ENCODE measurements at places on chromosomes 2 and 18.

DNA sequence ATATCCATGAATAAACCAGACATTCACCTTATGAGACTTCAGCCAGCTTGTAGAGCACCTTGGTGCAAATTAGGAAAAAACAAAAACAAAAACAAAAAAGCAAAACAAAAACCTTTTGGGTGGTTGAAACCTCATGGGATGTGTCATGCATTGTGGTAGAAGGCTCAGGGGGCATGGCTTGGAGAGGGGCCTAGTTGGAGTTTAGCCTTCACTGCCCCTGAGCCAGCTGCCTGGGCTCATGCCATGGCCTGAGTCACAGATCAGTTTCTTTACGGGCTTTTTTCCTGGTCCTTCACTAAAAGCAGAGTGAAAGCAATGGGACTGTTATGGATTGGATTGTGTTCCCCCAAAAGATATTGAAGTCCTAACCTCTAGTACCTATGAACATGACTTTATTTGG lies 22.0 kb upstream of the DAPL1 start:
- DNase-seq = no peak

DNA sequence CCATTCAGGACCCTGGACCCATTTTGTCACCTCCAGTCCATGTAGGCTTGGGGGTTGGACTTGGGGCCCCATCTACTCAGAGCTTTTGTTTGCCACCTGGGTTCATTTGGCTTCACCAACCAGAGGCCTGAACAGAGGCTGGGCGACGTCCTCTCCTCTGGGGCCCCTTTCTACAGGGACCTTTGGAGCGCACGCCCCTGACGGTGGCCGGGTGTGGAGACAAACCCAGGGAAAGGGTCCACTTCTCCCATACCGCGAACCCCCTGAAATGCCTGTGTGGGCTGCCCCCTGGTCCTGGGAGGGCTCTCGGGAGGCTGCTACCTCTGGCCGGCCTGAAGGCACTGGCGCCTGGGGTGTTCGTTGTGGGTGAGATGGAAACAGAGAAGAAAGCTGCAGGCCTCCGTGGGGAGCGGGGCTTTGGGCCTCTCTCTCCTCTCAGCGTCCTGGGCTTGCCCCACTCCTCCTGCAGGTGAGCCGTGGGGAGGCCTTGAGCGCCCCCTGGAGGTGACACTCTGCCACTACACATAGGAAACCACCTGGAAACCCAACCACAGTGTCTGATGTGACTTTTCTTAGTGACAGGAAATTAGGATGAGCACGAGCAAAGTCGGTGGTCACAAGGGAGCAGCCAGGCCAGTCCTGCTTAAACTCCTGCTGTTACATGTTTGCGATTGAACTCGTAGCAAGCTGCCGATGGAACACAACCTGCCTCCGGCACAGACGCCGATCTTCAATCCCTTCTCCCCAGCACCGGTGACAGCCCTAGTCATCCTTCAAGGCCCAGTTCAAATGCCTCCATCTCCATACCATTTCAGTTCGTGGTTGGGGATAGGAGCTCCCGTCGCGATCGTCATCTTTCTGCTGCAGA lies 12.0 kb upstream of the NTSR2 start:
- peak; percentile 72 for DNase-seq

DNA sequence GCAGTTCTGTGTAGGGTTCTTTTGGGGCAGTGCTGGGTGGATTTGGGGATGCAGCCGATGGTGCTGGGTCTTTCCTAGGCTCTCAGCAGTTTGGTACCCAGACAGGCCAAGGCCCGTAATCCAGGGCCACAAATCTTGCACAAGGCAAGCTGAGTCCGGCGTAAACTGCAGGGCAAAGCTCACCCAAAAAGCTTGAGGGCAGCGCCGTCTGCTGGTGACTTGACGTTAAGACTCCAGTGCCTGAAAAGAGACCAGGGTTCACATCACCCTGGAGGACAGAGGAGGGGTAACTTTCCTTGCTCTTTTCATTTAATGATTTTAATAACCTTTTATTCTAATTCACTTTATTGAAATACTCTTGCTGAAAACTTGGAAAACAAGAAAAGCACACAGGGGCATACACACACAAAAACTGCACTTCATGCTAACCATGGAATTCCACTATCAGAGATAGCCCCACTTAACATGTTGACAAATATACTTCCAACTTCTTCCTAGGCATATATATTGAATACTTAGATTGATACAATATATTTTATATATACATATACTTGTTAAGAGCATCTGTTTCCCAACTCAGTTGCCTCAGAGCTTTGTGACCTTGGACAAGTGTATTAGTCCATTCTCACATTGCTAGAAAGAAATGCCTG lies 38.9 kb downstream of the CNGA3 start:
- peak; percentile 81 for DNase-seq

DNA sequence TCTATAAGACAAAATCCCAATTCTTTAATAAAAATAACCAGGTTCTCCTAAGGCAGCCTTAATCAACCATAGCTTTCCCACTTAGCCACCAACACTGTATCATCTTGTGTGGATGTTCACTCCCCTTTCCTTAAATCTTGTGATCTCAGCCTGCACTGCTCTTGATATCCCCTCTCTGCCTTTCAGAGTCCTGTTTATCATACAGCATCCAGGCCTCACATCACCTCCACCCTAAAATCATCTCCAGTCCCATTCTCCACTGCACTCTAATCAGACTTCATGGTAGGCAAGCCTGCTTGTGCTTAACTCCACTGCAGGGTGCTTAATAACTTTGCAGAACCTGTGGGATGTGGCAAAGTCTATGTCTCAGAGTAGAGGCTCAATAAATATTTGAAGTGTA lies 18.8 kb downstream of the ARHGAP15 start:
- DNase-seq = no peak

DNA sequence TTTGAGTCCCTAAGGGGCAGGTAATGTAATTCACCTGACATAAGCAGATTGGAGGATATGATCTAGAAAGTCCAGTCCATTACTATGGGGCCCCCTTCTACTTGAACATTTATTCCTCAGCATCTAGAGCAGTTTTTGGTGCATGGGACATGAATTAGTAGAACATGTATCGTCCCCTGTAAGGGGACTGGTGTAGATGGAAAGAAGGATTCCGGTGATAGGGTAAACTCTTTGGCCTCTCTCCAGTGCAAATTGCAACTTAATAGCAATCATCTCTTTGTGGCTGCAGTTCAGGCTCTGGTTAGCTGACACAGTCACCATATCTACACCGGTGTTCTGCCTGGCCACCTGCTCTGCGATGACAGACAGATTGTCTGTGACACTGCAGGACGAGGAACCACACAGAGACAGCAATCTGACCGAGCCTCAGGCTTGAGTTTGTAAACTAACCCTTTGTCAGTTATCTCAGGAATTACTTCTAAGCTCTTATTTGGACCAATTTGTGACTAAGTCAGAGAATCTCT lies 6.4 kb upstream of the SLC8A1 start:
- DNase-seq = no peak

- DNase-seq = no peak
These were observed 1.3 kb downstream of the HOXD10 start for GRCh38 chr2:176117823-176118371.

GRCh38 chr2:23404426-23404825 lies 19.4 kb downstream of the KLHL29 start:
- no peak for DNase-seq

DNA sequence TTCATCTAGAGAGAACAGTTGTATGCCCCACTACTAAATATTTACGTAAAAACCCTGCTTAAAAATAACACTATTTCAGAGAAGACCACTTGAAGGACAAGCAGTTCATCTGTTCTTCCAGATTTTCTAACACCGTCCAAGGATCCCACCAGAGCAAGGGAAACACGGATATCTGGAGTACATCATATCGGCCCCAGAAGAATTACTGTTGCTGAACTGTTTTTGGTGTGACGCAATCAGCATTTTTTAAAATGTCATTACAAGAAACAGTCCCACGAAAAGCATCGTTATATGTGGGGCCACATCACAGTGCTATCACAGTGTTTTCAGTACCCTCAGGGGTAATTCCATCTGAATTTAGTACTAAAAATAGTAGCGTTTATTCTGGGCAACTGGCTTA lies 134.5 kb upstream of the PKDCC start:
- no peak for DNase-seq

DNA sequence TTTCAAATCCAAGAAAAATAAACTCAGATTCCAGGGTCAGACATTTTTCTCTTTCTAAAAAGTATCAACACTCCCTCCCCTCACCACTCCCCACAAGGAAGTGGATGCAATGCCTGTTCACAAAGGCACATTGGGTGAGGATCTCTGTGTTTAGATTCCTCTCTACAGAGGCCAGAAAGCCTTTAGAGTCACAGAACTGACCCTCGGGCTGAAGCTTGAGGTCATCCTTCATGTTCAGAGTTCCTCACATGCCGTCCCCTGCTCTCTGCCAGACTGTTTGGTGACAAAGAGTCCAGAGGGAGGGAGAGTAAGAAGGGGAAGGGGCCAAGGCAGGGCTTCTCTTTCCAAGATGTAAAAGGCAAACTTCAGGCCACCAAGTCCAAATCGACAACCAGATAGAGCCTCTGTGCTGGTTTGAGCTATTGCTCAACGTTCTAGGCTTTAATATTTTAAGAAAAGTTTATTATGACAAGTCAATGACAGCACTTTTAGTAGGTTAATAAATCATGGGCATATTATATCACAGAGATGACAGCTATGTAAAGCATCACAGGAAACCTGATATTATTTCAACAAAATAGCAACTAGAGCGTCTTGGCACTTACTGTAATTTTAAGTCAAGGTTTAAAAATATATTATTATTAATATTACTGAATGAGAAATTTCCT lies 269.4 kb downstream of the ETAA1 start:
- DNase-seq = no peak

DNA sequence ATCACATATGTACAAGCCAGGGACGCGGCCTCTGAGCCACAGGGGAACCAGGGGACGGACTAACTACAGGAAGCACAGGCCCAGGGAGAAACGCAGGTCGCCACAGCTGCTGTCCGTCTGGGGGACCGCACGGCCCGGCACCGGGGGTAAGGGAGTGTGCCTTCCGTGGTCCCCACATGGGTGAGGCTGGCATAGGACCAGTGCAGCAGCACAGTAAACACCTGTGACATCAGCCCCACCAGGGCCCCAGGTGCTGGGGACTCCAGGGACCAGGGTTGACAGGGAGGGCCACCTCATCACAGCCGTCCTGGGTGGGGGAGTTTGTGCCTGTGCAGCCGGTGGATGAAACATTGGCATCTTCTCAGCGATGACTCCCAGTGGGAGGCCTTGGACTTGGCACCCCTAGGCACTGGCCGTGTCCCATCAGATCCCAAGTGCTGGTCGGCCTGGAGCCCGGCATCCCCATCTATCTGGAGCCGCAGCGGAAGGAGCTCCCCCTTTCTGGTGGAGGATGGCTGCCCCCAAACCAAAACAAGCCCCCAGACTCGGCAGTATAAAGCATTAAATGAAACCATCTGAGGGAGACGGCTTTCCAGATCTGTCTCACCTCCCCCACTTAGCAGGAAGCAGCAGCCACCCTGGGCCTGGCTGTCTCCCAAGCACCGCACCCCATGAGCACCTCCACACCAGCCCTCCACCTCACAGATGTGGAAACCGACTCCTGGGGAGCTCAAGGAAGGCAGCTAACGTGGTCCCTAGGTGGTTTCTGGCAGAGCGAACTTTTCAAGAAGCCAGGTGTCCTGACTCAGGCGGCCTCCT lies 22.5 kb downstream of the AQP12A start:
- DNase-seq = no peak

- DNase-seq = no peak
These were observed 5.0 kb downstream of the TACR1 start for GRCh38 chr2:75194184-75194868.

GRCh38 chr2:157244691-157245090 lies 12.8 kb upstream of the GALNT5 start:
- DNase-seq = no peak

DNA sequence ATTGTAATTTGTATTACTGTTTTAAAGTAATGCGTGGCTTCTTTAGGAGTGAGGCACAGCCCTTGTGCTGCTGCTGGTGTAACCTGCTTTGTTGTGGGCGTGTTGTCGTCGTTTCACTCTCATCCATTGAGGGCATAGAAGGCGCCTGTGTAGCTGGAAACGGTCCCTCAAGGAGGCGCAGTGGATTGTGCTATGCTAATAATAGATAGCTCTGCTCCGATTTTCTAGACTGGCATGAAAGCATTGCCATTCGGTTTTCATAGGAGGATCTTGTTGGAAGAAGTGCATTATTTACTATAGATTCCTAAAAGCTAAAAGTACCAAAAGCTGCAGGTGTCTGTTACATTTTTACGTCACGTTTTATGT lies 17.9 kb downstream of the RAB12 start:
- no peak for DNase-seq

DNA sequence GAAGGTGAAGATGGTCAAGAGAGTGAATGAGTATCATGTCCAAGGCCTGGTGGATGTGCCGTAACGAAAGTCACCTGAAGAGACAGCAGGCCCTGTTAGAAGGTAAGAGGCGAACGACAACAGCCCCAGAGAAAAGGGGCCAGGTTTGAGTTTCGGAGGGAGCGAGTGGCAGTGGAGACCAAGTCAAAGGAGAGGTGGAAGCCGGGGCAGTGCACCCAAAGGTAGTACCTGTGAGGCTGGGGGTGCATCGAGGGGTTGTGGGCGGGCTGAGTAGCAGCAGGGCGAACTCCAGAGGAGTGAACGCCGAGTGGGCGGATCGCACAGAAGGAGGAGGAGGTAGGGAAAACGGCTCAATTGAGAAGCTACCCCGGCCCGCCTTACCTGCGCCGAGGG lies 358 bp downstream of the USP37 start:
- DNase-seq = no peak

DNA sequence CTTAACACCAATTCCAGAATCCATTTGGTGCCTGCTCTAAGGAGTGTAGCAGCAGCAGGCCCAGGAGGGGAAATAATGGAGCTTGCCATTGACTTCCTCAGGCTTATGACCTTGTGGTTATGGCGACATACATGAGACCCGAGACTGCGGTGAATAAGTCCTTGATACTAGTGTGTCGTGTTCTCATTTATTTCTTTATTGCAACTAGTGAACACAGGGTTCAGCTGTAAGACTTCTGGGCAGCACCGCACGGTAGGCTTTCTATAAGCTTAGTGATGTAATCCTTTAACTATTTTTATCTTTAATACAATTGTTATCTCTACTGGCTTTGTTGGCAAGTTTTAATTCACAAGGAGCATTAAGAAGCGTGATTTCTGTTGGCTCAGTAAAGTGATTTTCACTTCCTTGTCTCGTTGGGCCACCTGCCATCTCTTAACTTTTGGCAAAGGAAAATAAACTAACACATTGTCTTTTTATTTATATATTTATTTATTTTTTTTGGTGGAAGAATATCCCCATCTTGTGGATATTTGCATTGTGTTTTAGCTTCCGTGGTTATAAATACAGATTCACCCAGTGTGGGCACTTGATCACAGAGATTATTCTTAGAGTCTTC lies 139.8 kb downstream of the LTBP1 start:
- no peak for DNase-seq

DNA sequence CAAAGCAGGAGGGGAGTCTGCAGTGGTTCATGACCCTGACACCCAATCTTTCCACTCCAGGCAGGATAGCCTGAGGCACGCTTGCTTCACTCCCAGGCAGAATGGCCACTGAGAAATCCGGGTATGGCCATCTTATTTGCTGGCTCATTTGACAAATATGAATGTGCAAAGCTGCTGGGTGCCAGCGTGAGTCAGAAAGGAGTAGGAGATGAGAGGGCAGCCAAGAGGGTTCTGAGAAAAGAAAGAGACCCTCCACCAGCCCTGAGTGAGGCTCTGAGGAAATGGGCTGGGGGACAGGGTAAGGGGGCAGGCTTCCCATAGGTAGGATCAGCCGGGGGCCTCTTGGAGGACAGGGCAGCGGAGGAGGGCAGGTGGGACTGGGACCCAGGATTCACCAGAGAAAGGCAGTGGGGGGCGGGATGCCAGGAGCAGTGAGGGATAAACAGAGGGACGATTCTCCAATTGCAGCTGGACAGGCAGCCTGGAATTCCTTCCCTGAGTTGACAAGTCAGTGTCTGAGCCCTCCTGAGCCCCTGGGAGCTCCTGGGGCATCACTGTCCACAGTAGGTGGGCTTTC lies 15.2 kb downstream of the RAMP1 start:
- DNase-seq = peak; percentile 91
